ENCODE measurements at places on chromosomes 16 and 17. TPM values are rescaled to one million over a fixed set of nuclear protein-coding genes. Genes with fewer than 3 reads are reported as not detected.

Gene EVI2B
- total RNA-seq = 185 TPM

Gene MMP25
- total RNA-seq = 1.7 TPM

Gene TEKT5
- total RNA-seq = not detected

Gene GPR139
- total RNA-seq = not detected

Gene FOXC2
- total RNA-seq = not detected

Gene COIL
- total RNA-seq = 26.6 TPM

Gene PROCA1
- total RNA-seq = 0.94 TPM

Gene SMIM36
- not detected for total RNA-seq

Gene EPX
- total RNA-seq = under 0.01 TPM

Gene KRTAP9-8
- total RNA-seq = not detected

Gene CD7
- 48.5 TPM for total RNA-seq

Gene KRTAP1-5
- not detected for total RNA-seq

Gene SLFN11
- 20.7 TPM for total RNA-seq
